ENCODE measurements at places on chromosomes 12 and 14. TPM values are rescaled to one million over a fixed set of nuclear protein-coding genes. Genes with fewer than 3 reads are reported as not detected.
A peak's percentile ranks its signal among the peaks of the same experiment; 100 is the strongest.

- no peak overlapping the region for H3K4me3 ChIP-seq
- H3K27ac ChIP-seq, result no peak overlapping the region
- no peak for DNase-seq
- H3K4me1 ChIP-seq, result no peaks in the 10 kb centered on the region
- no peaks in the 10 kb centered on the region for H3K27me3 ChIP-seq
- no peaks in the 10 kb centered on the region for H3K36me3 ChIP-seq
These were observed 36.0 kb downstream of the SPTLC2 start for GRCh38 chr14:77580477-77580876.

GRCh38 chr14:43475757-43476156 is 1031.3 kb downstream of the FSCB start:
- no peak for DNase-seq
- H3K4me1 ChIP-seq, result no peaks in the 10 kb centered on the region
- H3K4me3 ChIP-seq, result no peak overlapping the region
- no peaks in the 10 kb centered on the region for H3K27me3 ChIP-seq
- H3K36me3 ChIP-seq, result no peaks in the 10 kb centered on the region

DNA sequence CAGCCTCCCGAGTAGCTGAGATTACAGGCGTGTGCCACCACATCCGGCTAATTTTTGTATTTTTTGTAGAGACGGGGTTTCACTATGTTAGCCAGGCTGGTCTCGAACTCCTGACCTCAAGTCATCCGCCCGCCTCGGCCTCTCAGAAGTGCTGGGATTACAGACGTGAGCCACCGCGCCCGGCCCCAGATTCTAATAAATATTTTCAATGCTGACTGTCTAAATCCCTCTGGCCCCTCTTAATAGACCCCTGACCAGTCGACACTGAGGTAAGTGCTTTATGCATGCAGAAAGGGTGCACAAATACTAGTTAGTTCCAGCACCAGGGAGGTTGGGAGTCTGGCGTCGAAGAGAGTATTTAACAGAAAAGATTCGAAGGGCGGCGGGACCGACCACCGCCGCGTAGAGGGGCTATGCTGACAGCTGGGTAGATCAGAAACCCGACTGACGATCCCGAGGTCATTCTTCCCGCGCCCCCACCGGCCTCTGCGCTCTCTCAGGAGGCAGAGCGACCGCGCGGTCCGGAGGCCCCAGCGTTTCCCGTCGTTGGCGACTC is 1.1 kb upstream of the SPATS2 start:
- peak overlapping the region; percentile 93 for H3K27ac ChIP-seq
- H3K4me3 ChIP-seq, result peak overlapping the region; percentile 93
- no peak for DNase-seq
- peaks cover 3% of the 10 kb centered on the region for H3K4me1 ChIP-seq
- H3K27me3 ChIP-seq, result no peaks in the 10 kb centered on the region

DNA sequence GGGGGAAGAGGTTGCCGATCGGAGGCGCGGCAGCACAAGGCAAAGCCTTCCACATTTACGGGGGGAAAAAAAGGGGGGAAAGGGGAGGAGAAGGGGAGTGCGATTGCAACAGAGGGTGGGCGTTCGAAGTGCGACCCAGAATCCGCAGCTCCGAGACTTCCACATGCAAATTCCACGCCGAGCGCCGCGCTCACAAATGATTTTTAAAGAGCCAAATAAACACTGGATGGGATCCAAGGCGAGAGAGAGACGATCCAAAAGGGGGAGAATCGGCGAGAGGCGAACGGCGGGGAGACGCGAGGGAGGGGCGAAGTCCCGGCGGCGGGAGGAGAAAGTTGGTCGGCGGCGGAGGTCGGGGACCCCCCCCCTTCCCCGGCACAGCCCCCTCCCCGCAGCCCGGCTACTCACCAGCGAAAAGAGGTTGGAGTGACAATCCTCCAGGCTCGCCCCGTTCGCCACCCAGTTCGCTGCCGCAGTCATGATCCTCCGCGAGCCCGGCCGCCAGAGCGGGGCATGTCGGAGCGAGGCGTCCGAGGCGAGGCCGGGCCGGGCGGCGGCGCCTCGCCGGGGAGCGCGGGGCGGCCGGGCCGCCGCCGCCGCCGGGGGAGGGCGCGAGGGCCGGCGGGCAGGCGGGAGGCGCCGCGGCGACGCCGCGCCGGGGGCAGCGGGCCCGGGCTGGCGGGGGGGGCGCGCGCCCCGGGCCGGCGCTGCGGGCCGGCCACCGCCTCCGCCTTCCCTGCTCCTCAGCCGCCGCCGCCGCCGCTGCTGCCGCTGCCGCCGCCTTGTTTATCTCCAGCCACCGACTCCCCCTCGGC is 634 bp downstream of the MED13L start:
- H3K27me3 ChIP-seq, result no peaks in the 10 kb centered on the region
- peak overlapping the region; percentile 96 for H3K4me3 ChIP-seq
- DNase-seq, result peak; percentile 64
- H3K4me1 ChIP-seq, result peaks cover 16% of the 10 kb centered on the region
- no peaks in the 10 kb centered on the region for H3K36me3 ChIP-seq
- H3K27ac ChIP-seq, result peak overlapping the region; percentile 85

DNA sequence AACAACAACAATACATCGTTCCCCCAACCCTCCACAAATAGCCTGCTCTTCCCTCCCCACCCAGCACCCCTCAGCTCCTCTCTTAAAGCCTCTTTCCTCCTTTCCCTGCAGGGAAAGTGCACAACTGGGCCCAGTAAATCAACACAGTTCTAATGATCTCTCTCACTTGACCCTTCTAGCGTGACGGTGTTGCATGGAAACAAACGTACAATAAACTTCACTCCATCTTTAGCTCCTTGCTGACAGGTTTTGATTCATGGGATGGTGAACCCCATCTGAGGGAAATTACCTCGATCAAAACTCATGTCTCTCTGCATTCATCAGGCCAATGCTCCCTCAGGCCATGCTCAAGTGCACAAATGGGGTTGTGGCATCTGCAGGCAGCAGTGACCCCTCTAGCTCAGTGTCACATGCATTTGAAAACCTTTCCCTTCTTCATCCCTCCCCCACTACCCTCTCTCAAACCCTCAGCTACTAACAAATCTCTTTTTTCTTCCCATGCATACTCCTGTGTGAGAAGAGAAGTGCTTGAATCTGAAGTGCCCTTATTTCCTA is 22.9 kb downstream of the GDF11 start:
- H3K4me1 ChIP-seq, result no peaks in the 10 kb centered on the region
- no peak overlapping the region for H3K27ac ChIP-seq
- no peaks in the 10 kb centered on the region for H3K27me3 ChIP-seq

DNA sequence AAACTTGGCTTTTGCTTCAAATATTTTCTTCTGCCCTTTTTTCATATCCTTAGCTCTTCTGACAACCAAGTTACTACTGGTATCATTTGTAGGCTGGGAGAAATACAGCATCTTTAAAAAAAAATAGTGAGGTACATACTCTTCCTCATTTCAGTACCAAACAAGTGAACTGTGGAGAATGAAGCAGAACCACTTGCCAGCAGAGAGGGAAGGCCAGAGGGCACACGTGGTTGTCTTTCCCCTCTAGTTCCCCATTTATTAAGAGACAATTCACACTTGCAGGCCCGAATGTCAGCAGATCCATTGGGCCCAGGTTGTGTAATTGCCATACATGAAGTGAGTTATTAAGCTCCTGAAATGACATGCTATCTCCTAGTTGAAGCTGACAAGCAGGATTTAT is 3.2 kb downstream of the SUSD6 start:
- peaks cover 65% of the 10 kb centered on the region for H3K4me1 ChIP-seq
- no peak overlapping the region for H3K4me3 ChIP-seq
- no peaks in the 10 kb centered on the region for H3K36me3 ChIP-seq
- no peak for DNase-seq
- peak overlapping the region; percentile 83 for H3K27ac ChIP-seq

DNA sequence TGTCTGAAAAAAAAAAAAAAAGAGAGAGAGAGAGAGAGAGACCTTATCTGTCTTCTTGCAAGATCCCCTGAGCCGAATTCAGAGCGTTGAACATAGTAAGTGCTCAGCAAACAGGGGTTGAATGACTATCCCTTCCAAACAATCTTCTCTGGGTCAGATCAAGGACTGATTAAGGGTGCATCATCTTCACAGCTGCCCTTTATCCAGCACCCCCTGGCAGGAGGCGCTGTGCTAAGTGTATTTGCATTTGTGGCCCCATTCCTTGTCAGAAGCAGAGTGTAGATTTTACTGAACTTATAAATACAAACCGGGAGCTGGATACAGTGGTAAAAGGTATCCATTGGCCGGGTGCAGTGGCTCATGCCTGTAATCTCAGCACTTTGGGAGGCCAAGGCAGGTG is 8.8 kb upstream of the TRPV4 start:
- no peak for DNase-seq
- H3K4me3 ChIP-seq, result no peak overlapping the region
- H3K4me1 ChIP-seq, result peaks cover 10% of the 10 kb centered on the region
- H3K27me3 ChIP-seq, result no peaks in the 10 kb centered on the region

DNA sequence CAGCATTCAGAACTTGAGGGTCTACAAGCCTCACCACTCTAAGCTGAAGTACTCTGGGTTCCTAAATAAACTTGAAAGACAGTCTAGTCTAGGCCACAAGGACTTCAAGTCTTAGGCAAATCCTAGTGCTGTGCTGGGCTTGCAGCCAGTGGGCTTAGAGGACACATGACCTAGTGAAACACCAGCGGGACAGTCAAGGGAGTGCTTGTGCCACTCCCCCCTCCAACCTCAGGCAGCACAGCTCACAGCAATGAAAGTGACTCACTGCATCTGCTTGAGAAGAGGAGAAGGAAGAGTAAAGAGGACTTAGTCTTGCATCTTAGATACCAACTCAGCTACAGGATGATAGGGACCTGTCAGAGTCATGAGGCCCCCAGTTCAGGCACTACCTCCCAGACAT is 438.1 kb downstream of the IPO8 start:
- no peak overlapping the region for H3K4me3 ChIP-seq
- no peaks in the 10 kb centered on the region for H3K4me1 ChIP-seq
- H3K27ac ChIP-seq, result no peak overlapping the region
- no peaks in the 10 kb centered on the region for H3K27me3 ChIP-seq

GRCh38 chr12:87930033-87930432 is 99.2 kb downstream of the C12orf50 start:
- no peak overlapping the region for H3K4me3 ChIP-seq
- no peak overlapping the region for H3K27ac ChIP-seq
- no peaks in the 10 kb centered on the region for H3K36me3 ChIP-seq
- no peak for DNase-seq

DNA sequence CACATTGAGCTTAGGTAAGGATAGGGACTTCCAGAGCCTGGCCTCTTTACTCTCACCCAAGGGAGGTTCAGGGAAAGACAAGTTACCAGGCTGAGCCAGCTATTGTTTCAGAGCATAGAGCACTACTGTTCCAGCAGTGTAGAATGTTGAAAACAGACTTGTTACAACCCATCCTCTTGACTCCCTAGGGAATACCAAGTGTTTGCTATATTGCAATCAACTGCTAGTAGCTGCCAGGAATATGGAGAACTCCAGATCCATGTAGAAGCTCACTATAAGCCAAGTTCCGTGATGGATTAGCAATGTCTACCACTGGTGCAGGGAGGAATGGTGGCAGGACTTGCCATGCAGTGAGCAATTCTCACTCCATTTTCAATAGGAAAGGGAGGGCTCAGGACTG is 199.8 kb upstream of the RBM19 start:
- H3K27ac ChIP-seq, result no peak overlapping the region
- H3K36me3 ChIP-seq, result no peaks in the 10 kb centered on the region
- DNase-seq, result no peak
- peaks cover 9% of the 10 kb centered on the region for H3K4me1 ChIP-seq

- H3K36me3 ChIP-seq, result no peaks in the 10 kb centered on the region
- H3K4me3 ChIP-seq, result no peak overlapping the region
- DNase-seq, result no peak
- peaks cover 15% of the 10 kb centered on the region for H3K4me1 ChIP-seq
- H3K27me3 ChIP-seq, result no peaks in the 10 kb centered on the region
These were observed 90.2 kb downstream of the NTN4 start for GRCh38 chr12:95700316-95700785.

- no peak for DNase-seq
- no peaks in the 10 kb centered on the region for H3K36me3 ChIP-seq
- H3K4me3 ChIP-seq, result peak within 1 kb of the TSS; percentile 22
- H3K27me3 ChIP-seq, result no peaks in the 10 kb centered on the region
These were observed at the start of gene BATF for GRCh38 chr14:75522224-75522982. Gene BATF (plus strand): TSS chr14:75522469. CDS start chr14:75522683, 214 bp downstream.

DNA sequence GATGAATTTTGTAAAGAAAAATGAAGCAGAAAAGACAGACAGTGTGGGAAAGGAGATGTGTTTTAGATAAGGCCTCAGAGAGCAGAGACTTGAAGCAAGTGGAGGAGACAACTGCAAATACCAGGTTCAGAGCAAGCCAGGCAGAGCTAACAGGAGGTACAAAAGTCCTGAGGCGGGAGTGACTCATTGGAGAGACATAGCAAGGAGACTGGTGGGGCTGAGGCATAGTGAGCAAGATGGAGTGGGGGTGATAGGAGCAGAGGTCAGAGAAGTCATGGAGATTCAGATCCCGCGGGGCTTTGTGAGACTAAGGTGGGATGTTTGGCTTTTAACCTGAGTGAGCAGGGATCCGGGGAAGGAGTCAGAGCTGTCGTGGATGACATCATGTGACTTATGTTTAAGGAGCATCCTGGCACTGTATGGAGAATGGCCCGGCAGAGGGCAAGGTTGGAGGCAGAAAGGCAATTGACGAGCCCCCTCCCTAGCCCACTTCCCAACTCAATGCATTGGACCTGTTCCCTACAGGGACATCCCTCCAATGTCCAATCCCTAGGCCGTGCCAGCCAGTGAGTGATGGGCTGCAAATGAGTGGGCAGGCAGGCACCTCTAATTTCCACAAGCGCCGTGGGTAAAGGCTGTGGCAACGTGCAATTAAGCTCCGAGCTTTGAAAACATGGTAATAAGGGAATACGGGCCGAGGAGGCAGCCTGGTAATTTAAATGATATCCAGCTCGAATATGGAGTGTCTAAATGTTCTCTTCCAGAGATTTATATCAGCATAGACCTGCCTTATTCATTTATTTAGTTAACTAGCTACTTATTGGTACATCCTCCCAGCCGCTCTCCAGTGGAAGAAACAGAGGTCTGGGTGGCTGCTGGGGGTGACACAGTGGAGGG is 206.8 kb upstream of the LHX5 start:
- H3K36me3 ChIP-seq, result no peaks in the 10 kb centered on the region
- H3K27ac ChIP-seq, result no peak overlapping the region
- H3K4me3 ChIP-seq, result no peak overlapping the region
- no peak for DNase-seq

GRCh38 chr12:45339035-45339434 is 123.1 kb downstream of the ANO6 start:
- no peak for DNase-seq
- H3K4me3 ChIP-seq, result no peak overlapping the region
- H3K36me3 ChIP-seq, result peaks cover 3% of the 10 kb centered on the region
- no peaks in the 10 kb centered on the region for H3K4me1 ChIP-seq

Gene NPAS3
- 0.08 TPM for total RNA-seq

Gene TAS2R10
- total RNA-seq, result 3.0 TPM

Gene POP5
- 20.7 TPM for total RNA-seq

Gene DNAJC22
- 49.4 TPM for total RNA-seq

Gene PPP1R13B
- total RNA-seq, result 3.2 TPM

Gene ERP27
- 0.59 TPM for total RNA-seq

Data from liver (tissue), 10 donors.